ENCODE measurements at places on chromosomes 16 and 17. TPM values are rescaled to one million over a fixed set of nuclear protein-coding genes. Genes with fewer than 3 reads are reported as not detected.

MT1F gene
- total RNA-seq, result 1.2 TPM

- DNase-seq, result peak; percentile 41
Observed at GRCh38 chr17:42311240-42312034, 23.1 kb downstream of the STAT5A start.

DNA sequence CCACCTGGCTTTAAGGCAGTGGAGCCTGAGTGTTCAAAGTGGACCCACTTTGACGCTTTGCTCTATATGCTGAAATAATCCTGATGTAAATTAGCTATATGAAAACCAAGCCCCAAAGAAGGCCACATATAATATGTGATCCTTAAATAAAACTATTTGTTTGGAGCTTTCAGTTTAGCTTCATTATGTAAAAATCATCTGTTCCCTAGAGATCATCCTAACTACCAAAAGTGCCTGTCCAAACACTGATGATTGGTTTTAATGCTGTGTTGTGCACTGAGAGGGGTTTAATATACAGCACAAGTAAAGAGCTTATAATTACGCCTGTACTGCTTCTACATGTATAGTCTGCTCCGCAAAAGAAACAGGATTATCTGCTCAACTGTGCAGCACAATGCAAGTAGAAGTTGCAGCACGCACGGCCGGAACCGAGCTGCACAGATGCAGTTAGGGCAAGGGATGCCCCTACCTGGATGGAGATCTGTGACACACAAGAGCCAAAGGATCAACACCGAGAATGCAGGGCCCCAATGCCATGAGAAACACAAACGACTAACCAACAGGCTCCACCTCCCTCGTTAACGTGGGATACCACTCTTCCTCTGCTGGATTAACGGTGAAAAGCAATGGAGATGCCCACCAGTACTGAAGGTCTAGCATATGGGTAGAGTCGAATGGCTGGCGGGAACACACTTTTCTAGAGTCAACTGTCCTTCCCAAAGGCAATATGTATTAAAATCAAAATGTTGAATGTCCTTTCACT lies 20.5 kb downstream of the USP7 start:
- no peak for DNase-seq

DNA sequence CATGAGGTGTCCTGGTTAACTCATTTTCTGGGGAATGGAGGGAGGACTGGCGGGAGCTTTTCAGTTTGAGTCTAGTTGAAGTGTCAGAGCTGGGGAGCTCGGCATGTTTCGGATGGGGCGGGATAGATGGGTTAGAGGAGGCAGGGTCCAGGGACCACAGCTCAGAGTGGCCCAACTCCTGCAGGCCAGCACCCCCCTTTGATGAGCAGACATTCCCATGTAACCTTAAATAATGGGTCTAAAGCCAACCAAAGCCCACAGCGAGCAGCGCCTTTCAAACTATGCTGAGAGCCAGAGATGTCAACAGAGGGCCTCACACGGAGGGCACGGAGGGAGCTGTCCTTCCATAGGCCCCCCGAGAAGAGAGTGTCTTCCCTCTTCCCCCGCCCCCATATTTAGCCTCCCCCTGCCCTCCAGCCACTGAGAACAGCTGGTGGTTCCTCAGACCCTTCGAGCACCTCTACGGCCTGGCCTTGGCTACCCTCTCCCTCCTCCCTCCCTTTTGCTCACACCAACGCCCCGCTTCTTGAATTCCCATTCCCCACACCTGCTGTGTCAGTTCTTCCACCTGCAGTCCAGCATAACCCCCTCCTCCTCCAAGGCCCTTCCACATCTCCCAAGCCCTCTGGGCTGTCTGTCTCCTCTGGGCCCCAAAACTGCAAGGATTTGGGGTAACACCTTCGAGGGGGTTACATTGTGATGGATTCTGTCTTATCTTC lies 21.8 kb downstream of the RAB11FIP4 start:
- DNase-seq, result no peak

DNA sequence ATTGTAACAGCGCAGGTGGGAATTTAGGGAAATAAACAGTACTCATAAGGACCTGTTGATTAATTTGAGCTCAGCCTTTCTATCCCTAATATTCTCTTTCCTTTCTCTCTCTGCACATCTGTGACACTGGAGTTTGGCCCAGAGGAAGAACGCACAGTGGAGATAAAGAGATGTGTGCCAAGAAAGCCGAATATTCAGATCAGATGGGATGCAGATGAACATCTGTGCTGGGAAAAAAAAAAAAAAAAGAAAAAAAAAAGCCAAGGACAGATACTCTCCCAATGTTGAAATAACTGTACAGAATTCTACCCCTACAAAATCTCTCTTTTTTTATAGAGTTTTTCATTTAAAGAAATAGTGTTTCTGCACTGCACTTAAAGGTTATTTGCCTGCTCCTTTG lies 485.4 kb downstream of the KCNJ2 start:
- no peak for DNase-seq

DNA sequence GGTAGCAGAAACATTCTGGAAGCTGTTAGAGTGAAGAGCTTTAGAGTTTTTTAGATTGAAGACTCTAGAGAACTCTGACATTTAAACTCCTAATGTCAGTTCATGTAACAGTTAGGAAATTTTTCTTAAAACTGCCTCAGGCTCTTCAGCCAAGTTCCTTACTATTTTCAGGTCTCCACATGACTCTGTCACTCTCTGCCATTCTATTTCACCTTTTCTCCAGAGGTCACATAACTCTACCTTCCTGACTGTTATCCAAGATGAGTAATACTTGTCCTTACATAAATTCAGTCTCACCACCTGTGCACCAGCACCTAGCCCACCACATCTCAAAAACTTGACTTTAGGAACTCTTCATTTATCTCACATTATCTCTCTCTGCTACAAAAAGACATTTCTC lies 347.1 kb upstream of the CA10 start:
- no peak for DNase-seq

All from frontal cortex (tissue), 4 donors.